ENCODE measurements at places on chromosomes 4 and X.

GRCh38 chr4:19694812-19695211, 556.9 kb upstream of the SLIT2 start:
- DNase-seq, result no peak

DNA sequence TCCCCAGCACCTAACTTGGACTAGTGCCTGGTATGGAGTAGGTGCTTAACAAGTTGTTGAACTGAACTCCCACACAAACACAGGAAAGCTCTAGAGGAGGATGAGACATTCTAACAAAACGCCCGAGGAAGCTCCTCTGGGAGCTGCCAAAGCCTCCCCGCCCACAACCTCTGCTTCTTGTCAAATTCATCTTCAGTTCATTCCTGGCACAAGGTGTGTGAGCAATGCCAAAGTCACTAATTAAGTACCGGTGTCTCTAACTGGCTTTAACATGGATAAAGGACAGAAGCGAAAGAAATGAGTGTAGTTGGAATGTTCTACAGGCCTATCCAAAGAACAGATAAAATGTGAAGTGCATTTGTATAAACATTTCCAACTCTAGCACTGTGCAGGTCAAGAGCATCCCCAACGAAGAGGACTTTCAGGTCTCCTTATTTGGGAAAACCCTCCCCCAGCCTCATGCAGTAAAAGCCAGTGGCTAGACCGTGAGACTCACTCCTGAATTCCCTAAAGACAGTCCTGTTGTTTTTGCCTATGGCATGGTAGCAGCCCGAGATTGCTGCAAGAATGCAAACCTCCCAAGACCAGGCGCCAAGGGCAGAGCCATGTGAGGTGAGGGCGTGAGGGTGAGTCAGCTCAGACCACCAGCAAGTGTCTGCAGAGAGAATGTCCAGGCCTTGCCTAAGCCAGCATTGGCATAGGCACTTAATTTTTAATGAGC, 72.2 kb upstream of the KLF3 start:
- DNase-seq, result no peak

DNA sequence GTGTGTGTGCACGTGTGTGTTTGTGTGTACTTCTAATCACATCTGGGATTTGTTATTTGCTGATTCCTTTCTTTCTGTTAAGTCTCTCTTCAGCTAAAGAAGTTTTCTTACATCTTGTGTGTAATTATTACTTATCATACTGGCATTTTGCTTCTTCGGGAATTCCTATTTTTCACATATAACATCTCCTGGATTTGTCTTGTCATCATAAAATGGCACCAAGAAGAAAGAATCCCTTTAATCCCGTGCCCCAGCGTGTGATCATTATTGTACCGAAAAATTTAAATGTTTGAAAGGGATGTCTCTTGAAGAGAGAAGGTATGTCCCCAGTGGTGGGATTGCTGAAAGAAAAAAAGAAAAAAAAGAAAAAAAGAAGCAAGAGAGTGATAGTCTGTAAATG, 72.3 kb downstream of the ZFX start:
- DNase-seq, result no peak

GRCh38 chr4:114302472-114302871, 296.1 kb upstream of the UGT8 start:
- DNase-seq, result no peak

DNA sequence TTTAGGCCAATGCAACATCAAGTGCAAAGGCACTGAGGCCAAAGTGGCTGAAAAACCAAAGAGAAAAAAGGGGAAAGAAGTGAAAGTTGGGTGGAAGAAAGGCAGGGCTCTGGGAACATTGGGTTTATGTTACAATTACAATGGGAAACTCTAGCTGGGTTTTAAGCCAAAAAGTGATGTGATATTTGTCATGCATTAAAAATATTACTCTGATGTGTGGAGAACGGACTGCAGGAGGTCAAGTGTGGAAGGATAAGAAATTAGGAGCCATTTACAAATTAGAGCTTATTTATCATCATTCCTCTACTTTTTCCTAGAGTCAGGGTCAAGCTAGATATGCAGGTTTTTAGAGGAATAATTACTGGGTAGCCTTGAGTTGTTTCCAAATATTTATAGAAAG, 516.8 kb downstream of the INPP4B start:
- no peak for DNase-seq

DNA sequence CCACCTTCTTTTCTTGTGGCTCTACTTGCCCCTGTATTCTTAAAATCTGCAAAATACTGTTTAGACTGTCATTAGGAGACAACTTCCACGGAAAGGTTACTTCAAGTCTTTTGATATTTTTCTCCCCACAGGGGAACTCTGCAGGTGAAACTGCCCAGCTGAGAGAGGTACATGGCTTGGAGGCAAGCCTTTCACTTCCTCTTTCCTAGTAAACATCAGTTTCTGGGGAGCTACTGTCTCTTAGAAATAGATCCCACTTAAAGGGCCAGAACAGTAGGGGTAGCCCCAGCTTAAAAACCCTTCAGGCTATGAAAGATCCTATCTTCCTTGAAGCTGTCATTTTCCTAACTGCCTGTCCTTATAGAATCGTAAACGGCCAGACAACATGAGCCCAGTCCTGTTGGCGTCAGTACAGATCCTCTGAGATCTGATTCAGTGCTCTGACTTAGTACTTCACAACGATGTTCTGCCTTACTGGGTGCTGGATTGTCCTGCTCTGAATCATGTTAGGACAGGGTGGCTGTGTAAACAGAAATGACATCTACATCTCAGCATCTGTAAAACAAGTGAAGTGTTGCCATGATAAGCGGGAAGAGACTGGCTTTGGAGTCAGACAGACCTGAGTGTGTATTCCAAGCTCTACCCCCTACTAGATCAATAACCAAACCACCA, 102.1 kb downstream of the ITIH6 start:
- no peak for DNase-seq

- no peak for DNase-seq
Measured at GRCh38 chr4:25908491-25908901, 5.5 kb upstream of the SMIM20 start.

DNA sequence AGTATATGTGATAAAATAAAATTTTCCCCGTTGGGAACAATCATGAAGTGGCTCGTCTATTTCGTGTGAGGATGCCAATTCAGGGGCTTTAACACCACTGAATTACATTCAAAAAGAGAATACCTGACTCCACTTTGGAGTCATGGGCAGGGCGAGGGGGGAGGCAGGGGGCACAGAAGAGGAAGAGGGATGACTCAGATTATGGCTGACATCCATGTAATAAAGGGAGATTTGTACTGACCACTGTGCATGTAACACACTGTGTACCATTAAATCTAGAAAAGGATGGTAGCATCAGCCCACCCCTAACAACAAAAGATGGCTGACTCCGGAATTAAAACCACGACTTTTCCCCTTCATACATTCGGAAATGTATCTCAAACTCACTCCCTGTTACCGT, 1.3 kb downstream of the SLC9A7 start:
- DNase-seq, result no peak

DNA sequence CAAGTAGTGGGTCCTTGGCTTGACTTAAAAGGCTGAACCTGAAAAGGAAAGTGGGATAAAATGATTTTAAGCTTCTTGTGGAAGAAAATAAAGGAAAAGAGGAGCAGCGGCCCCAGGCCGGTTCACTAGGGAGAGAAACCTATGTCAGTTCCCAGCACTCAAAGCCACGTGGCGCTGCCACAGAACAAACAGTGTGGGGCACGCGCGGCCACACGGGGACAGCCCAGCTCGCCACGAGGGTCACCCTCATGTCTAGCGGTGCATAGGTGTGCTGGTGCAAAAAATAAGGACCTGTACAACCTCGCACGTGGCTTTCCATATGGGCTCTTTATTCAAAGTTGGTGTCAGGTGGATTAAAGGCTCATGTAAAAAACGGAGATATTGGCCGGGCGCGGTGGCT, 17.1 kb downstream of the MSANTD1 start:
- no peak for DNase-seq

GRCh38 chrX:153828723-153829548, 1.4 kb downstream of the PDZD4 start:
- DNase-seq, result no peak

GRCh38 chr4:59539401-59539800, 1660.7 kb upstream of the ADGRL3 start:
- no peak for DNase-seq

- no peak for DNase-seq
Measured at GRCh38 chr4:159705334-159705733, 602.5 kb downstream of the RAPGEF2 start.

- DNase-seq, result no peak
Measured at GRCh38 chr4:156992943-156993342, 21.3 kb upstream of the PDGFC start.

DNA sequence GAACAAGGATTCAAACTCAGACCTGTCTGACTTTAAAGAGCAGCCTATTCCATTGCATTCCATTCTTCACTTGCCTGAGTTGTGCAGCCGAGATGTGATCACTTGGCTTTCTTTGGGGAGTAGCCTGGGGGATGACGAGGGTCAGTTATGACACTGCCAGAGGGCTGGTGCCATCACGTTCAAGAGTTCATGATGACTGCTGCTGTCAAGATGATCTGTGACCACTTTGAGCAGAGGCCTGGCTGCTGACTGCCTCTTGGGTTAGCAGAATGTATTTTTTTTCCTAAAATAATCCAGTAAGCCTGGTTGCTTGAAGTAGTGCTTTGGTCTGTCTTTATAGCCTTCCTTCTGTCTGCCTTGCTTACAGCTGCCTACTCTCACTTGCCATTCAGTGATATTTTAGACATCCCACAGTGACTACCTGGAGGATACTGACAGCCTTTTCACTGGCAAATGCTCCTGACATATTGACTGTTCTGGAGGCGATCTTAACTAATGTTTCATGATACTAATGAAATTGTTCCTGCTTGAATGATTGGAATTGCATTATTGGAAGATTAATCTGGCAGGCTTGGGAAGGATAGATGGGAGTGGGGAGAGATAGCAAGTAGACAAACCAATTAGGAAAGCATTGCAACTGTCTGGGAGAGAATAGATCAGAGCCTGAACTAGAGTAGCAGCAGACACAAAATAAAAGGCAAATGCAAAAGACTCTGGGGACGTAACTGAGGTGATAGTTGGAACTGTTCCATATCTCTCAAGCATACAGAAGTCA, 221.6 kb upstream of the LCORL start:
- no peak for DNase-seq

GRCh38 chrX:2969021-2969420, 37.3 kb upstream of the ARSH start:
- no peak for DNase-seq

GRCh38 chr4:41095973-41096372, 118.4 kb downstream of the APBB2 start:
- DNase-seq, result no peak

GRCh38 chr4:22522706-22523501, 7.0 kb upstream of the ADGRA3 start:
- no peak for DNase-seq

- no peak for DNase-seq
Measured at GRCh38 chrX:69543572-69543971, 39.4 kb downstream of the NALF2 start.

DNA sequence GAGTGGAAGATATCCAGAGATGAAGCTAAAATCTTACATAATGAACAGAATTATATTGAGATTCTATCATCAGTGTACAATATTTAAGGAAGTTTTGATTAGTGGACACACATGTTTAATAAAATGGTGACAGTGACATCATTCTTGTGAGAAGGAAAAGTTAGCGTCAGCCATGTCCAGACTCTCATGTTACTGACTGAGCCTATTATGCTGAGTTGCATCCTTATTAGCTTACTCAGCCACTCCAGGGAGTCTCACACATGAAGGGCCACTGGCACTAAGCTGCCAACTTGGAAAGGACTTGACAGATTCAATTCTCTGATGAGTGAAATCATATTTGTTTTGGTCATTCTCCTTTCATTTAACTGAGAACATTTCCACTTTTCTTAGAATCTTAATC, 170.6 kb downstream of the BANK1 start:
- no peak for DNase-seq

- DNase-seq, result no peak
Measured at GRCh38 chr4:4260185-4260751, 12.2 kb upstream of the TMEM128 start.

- DNase-seq, result no peak
Measured at GRCh38 chrX:108945883-108946523, 209.6 kb upstream of the IRS4 start.

DNA sequence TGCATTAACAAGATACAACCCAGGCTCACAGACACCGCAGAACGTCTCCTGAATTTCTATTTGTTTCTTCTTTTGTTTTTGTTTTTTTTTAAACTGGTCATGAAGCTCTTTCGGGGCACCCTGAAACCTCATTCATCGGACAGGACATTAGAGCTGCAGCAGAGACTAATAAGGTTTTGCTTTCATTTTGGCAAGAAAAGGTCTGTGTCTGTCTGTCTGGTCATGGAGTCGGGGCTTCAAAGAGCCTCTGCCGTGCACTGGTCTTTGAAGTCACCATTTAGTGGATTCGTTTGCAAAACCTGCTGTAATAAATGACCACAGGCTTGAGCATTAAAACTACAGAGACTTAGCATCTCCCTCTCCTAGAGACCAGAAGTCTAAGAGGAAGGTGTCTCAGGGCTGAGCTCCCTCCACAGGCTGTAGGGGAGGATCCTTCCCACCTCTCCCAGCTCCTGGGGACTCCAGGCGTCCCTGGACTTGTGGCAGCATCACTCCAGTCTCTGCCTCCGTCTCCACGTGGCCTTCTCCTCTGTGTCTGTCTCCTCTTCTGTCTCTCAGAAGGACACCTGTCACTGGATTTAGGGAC, 247.5 kb downstream of the CRLF2 start:
- no peak for DNase-seq

GRCh38 chr4:47550899-47551548, 65.9 kb downstream of the ATP10D start:
- DNase-seq, result no peak

GRCh38 chrX:104469771-104470170, 96.2 kb upstream of the IL1RAPL2 start:
- no peak for DNase-seq

GRCh38 chr4:71235311-71236201, 103.3 kb upstream of the SLC4A4 start:
- no peak for DNase-seq

GRCh38 chr4:10245751-10246150, 129.2 kb upstream of the WDR1 start:
- DNase-seq, result no peak

DNA sequence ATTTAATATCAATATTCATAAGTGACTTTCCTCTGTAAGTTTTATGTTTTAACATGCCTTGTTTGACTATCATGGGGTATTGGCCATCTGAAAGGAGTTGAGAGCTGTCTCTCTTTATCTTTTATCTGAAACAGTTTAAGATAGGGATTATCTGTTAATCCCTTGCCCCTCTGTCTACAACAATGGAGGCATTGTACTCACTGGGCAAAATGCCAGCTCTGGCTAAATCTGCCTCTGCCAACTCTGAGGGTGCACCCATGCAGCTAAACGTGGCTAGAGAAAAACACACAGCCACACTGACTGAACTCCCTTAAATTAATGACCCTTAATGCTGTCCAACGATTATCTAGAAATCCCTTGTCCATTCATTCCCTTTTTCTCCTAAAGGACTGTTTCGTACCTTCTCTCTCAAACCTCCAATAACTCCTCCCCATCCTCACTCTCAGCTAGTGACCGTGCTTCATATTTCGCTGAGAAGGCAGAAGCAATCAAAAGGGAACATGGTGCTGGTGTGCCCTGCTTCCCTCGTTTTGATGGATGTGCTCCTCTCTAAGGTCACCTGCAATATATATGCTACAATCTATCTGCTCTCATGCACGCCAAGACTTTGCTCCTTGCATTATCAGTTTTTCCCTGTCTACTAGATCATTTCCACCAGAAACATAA, 10.3 kb downstream of the PHKA2 start:
- DNase-seq, result no peak

- peak; percentile 16 for DNase-seq
Measured at GRCh38 chr4:152679414-152680281, at the start of gene TMEM154. Gene TMEM154 (minus strand): TSS chr4:152679997. CDS start chr4:152679933, 64 bp downstream.

Data from stimulated activated CD8-positive, alpha-beta memory T cell treated with anti-CD3 and anti-CD28 coated beads, Interleukin-15, amount 100 ng/mL, for 4 hours (primary cell).